DMS153 (cell line): ENCODE measurements at places on chromosomes 5 and 9.

DNA sequence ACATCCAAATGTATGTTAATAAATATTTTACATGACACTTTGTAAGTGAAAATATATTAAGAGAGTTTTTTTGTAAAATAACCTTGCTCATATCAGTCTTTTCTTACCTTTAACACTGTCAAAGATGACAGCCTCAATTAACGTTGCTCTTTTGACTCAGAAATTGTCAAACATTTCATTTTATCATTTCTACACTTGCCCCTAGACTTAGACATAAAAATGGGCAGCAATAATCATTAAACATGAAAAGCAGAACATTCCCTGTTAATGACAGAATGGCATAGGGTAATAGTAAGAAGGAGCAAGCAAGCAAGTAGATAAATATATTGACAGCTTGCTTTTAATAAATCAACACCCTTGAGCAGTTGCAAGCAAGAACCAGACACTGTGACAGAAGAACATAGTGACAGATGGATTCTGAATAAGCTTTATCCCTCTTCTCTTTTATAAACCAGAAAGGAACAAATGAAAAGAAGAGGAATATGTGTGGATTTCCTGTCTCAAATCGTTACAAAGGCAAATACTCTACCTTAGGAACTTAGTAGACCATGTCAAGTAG is 796.0 kb upstream of the CHD1 start:
- no peak for DNase-seq

DNA sequence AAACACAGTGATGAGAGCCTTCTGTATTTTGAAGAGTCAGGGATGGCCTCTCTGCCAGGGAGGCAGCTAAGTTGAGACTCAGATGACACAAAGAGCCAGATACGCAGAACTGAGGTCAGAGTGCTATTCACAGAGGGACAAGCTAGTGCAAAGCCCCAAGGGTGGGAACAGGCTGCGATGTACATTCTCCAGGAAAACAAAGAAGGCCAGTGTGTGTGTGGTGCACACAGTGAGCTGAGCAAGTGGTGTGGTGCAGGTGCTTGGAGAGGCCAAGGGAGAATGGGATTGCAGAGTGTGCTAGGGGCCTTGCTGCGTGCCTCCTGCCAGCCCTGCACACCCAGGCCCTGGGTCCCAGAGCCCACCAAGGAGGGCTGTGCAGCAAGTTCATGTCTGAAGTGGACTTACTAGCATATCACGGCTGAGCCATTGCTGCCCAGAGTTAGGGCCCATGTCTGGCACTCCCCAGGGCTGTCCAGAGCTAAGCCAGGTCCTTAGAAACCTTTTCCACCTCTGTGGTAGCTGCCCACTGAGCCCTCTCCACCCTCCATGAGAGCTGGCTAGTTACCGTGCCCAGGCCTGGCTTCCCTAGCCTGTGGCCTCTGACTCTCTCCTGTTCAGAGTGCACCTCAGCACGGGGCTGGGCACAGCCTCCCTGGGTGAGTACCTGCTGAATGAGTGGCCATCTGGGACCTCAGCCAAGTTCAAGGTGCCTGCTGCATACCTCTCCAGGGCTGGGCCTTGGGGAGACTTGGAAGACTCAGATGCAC is 9.3 kb downstream of the SLC25A48 start:
- no peak for DNase-seq

GRCh38 chr5:98780390-98780789 is 6.9 kb downstream of the RGMB start:
- no peak for DNase-seq

DNA sequence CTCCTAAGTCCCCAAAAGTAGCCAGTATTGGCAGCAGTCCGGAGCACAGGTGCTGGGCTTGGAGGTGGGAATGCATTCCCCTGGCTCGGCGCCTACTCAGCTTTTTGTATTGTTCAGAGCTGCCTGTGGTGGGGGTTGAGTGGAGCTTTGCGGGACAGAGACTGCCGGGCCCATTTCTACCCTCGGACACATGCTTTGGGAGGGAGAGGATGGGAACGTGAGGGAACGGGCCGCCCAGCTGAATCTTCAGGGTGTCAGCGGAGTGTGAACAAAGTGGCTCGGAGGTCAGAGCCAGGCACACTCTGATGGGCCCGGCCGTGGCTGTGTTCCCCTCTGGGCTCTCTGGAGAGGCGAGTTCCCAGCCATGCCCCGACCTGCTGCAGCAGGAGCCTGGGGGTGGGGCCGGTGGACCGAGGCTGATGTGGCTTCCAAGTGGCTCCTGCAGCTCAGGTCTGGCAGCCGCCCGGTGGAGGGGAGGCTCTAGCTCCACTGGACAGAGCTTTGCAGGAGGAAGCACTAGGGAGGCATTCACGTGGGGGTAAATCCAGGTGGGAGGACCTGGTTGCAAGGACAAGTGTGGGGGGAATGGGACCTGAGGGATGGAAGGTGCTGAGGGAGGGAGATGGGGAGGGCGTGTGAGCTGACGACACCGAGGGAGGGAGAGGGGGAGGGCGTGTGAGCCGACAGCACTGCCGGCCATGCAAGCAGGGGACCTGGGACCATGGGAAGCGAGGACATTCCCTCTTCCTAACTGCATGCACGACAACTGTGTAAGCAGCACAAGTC is 31.1 kb upstream of the SLC6A3 start:
- DNase-seq = no peak

DNA sequence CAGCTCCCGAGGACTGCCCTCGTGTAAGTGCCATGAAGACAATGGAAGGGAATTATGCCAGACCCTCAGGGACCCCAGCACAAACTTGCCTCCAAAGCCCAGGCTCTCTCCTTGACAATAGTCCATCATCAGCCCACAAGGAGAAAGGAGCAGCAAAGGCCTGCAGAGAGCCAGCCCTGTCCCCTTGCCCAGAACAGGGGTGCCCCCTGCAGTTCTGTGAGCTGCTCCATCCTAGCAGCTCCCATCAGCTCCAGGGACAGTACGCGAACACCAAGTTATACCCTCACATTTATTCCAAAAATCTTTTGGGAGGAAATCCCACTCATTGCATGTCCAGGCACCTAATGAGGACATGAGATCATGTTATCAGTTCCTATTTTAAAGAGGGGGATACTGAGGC is 11.1 kb downstream of the BARX1 start:
- no peak for DNase-seq

DNA sequence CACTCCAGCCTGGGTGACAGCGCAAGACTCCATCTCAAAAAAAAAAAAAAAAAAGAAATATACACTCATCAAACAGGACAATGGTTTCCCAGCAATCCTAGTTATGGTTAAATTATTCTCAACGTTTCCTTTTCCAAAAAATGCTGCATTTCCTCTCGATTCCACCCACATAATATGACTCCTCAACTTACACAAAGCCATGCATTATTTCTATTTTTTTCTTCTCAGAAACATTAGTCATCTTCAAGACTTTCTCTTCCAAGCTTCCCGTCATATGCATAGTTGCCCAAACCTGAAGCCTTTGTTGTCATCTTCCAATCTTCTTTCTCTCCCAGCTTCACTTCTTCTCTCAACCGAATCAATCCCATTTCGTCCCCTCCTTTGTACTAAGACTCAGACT is 61.4 kb upstream of the RANBP6 start:
- DNase-seq = no peak

DNA sequence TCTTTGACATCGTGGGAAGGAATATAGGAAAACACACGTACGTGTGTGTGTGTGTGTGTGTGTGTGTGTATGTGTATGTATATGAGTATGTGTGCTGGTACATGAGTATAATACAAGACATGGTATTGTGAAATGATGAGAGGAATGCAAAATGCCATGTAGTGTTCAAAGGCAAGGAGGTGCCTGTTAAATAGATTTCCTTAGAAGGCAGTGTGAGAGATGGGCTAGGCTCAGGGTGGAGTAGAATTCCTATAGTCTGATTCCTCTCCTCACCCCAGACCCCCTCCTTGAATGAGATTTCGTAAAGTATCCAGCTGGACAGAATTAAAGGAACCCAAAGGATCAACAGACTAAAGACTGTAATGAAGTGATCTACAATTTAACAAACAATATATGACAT is 11.1 kb downstream of the GPR21 start:
- no peak for DNase-seq

DNA sequence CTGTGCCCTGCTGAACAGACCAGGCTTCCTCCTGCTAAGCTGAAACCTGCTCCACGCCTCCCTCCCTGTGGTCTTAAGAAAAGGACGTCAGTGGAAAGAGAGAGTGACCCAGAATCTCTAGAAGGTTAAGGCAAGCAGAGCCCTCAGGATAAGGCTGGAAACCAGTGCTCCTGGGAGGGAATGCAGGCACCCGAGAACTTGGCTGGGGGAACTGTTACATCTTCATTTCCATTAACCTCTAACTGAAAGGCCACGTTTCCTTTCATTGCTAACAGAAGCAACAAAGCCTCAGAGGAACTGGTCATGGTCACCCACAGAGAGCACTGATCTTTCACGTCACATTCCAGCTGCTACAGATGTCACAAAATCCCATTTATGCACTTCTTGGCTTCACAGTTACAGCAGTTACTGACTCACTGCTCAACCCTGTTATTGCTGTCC is 26.1 kb upstream of the AKNA start:
- no peak for DNase-seq

DNA sequence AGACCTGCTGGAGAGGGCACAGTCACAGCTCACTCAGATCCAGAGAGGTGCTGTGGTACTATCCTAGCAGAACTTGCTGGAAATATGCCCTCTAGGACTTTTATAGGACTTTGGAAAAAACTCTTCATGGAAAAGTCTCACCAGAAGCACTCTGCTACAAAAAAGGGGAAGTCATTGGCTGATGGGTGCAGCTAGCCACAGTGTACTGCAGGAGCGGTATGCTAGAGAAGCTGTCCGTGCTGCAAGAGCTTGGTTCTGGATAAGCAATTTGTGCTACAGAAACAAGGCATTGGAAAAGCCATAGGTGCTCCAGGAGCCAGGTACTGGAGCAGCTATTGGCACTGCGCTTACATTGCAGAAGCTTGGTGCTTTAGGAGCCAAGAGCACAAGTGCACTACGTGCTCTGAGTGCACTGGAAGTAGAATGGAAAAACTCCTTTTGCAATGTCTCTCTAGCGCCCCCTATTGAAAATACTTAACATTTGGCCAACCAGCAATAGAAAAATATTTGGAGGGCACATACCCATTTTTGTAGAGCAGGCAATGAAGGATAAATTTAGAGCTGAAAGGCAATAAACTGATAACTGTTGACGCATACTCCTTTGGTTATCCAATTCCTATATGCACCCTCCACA is 83.4 kb downstream of the MEGF10 start:
- no peak for DNase-seq

DNA sequence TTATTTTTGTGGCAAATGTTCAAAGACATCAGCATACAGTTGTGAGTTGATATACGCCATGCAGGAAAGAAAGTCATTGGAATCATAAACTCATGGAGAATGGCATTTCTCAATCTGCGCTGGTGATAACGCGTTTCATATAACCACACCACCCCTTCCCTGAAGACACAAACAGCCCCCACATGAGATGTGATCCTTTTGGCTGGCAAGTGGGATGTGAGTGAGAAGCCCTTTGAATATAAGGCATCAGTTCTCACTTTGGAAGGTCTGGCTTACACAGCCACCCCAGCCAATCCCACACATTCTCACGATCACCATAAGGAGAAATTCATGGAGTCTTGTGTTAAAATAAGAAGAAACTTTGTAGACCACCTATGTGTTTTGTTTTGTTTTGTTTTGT is 725.0 kb downstream of the PRELID2 start:
- no peak for DNase-seq

GRCh38 chr5:113274836-113275414 is 159.9 kb downstream of the TSSK1B start:
- DNase-seq = no peak

DNA sequence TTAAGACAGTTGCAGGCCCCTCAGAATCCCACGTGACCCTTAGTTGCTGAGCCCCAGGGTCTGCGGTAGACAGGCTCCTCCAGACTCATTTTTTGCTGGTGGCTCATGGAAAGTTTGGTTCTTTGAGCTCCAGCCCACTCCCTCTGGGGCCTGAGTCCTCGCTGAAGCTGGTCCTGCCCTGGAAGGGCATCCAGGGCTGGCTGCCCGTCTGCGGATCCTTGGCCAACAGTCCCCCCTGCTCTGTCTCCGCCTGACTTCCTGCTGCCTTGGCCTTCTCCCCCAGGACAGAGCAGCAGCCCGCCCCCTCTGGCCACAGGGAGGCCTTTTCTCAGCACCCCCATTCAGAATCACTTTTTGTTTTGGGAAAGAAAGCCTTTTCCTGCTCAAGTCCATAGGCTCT is 24.4 kb downstream of the SLC6A7 start:
- DNase-seq = no peak

DNA sequence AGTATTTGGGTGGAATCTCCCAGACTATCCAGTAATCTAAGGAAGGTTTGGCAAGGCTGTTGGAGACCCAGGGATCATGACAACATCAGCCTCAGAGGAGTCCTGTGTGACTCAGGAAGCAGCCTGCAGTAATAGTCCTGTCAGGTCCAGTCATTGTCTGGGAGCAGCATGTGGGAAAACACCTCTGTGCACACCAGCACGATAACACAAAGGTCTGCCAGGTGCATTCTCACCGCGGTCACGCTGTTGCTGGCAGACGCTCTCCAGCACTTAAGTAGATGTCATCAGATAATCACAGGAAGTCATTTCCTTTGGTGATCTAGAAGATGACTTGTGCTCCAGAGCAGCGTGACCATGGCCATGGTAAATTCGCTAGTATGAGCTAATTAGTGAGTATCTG is 99.2 kb upstream of the IQGAP2 start:
- peak; percentile 82 for DNase-seq

DNA sequence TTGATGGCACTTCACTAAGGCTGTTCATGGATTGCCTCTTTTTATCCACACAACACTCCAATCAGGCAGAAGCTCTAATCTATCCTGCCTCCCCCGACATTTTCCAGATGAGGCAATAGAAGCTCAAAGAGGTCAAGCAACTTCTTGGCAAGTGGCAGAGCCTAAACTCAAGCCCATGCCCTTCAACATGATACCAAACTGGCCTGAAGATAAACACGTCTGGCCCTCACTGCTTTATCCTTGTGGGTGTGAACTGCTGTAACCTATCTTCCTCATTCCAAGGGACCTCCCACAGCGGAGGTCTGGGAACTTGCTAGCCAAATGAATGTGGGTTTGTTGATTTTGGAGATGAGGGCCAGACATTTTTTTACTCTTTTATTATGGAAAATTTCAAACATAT is 9.5 kb downstream of the SLC35A4 start:
- DNase-seq = no peak
